HFFc6 (cell line): ENCODE measurements at places on chromosomes 3 and 15. TPM values are rescaled to one million over a fixed set of nuclear protein-coding genes. Genes with fewer than 3 reads are reported as not detected.

The RAB43 gene
- 21.3 to 25.2 TPM (median 24.9 TPM) in 3 replicates for total RNA-seq

The A4GNT gene
- total RNA-seq: not detected in 2 replicates

The COL8A1 gene
- 27.9 to 80.9 TPM (median 42.8 TPM) in 3 replicates for total RNA-seq

The PLCH1 gene
- not detected in 3 replicates for total RNA-seq

The EPB42 gene
- total RNA-seq: not detected in 3 replicates

The C3orf70 gene
- total RNA-seq: 0.07 to 0.11 TPM (median 0.08 TPM) in 3 replicates

The TGM4 gene
- total RNA-seq: not detected in 3 replicates

The CAPN3 gene
- total RNA-seq: 1.4 and 1.7 TPM in 2 replicates

The SENP8 gene
- 3.5 to 4.1 TPM (median 4.0 TPM) in 3 replicates for total RNA-seq

The SCG5 gene
- 2.6 and 4.2 TPM in 2 replicates for total RNA-seq

The HDC gene
- total RNA-seq: not detected in 3 replicates

The ZNF80 gene
- not detected in 3 replicates for total RNA-seq

The SIDT1 gene
- not detected in 2 replicates for total RNA-seq

GRCh38 chr3:179076243-179077027 is 4.8 kb upstream of the ZMAT3 start:
- no peaks in the 10 kb centered on the region for H3K36me3 ChIP-seq
- peaks cover 5% of the 10 kb centered on the region; the same call in 1 of the 2 replicates for H3K4me1 ChIP-seq
- no peak overlapping the region for H3K27ac ChIP-seq
- no peak overlapping the region for H3K4me3 ChIP-seq

- no peaks in the 10 kb centered on the region for H3K4me1 ChIP-seq
- no peak overlapping the region for H3K27ac ChIP-seq
- no peak overlapping the region for H3K4me3 ChIP-seq
- H3K27me3 ChIP-seq: peaks cover 30% of the 10 kb centered on the region
These were observed 123.1 kb downstream of the TPRA1 start for GRCh38 chr3:127467391-127467790.

GRCh38 chr3:146078031-146078430 is 83.0 kb downstream of the PLOD2 start:
- no peak overlapping the region for H3K4me3 ChIP-seq
- H3K27me3 ChIP-seq: peaks cover 3% of the 10 kb centered on the region
- H3K36me3 ChIP-seq: peaks cover 25% of the 10 kb centered on the region
- no peak for DNase-seq

- no peaks in the 10 kb centered on the region for H3K36me3 ChIP-seq
- no peak overlapping the region for H3K27ac ChIP-seq
- DNase-seq: no peak
- peaks cover 15% of the 10 kb centered on the region for H3K27me3 ChIP-seq
These were observed 21.5 kb upstream of the C2CD4B start for GRCh38 chr15:62186578-62186977.

DNA sequence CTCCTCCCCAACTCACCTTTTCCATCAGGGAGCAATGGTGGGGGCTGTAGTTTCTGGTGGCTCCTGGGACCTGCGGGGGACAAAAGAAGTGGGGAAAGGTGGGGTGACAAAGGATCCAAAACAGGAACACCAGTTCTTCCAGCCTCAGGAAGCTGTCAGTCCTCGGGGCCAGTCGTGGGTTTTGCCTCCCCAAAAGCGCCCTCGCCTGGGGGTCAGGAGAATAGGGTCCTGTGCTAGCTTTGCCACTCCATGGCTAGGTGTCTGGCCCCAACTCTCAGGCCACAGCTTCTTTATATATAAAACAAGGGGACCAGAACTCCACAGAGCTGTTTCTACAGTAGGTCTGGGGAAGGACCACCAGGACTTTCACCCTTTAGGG is 4.0 kb downstream of the CCDC9B start:
- peaks cover 71% of the 10 kb centered on the region for H3K4me1 ChIP-seq
- H3K27me3 ChIP-seq: peaks cover 3% of the 10 kb centered on the region
- no peak overlapping the region; the same call in 1 of the 2 replicates for H3K4me3 ChIP-seq
- H3K27ac ChIP-seq: peak overlapping the region; percentile 64; the same call in 1 of the 2 replicates
- H3K36me3 ChIP-seq: peaks cover 26% of the 10 kb centered on the region; the same call in 1 of the 2 replicates
- no peak for DNase-seq

DNA sequence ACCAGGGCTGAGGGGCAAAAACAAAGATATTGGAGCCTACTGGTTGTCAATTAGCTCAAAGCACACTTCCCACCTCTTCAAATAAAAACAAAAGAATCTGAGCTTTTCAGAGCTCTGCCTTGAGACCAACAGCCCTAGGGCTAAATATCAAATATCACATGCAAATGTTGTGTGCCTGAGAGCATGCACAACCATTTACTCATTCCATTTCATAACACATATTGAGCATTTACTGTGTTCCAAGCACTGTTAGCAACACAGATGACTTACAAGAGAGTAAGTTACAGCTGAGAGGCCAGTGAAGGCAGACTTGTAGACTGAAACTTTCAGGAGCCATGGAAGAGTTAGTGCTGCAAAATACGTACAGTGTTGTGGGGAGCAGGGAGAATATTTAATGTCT is 222.4 kb downstream of the CPNE4 start:
- no peak overlapping the region for H3K4me3 ChIP-seq
- H3K27ac ChIP-seq: no peak overlapping the region
- H3K4me1 ChIP-seq: peaks cover 5% of the 10 kb centered on the region; the same call in 1 of the 2 replicates
- no peaks in the 10 kb centered on the region; the same call in 1 of the 2 replicates for H3K27me3 ChIP-seq
- DNase-seq: peak; percentile 46

DNA sequence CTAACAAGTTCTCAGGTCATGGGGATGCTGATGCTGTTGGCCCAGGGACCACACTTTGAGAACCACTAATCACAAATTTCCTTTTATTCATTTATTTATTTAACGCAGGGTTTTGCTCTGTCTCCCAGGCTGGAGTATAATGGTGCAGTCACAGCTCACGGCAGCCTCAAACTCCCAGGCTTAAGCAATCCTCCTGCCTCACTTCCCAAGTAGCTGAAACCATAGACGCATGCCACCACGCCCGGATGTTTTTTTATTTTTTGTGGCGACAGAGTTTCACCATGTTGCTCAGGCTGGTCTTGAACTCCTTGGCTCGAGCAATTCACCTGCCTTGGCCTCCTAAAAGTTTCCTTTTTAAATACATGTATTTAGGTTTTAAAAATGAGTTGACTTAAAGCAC is 20.7 kb upstream of the ISLR2 start:
- H3K4me1 ChIP-seq: no peaks in the 10 kb centered on the region
- peaks cover 24% of the 10 kb centered on the region for H3K27me3 ChIP-seq
- H3K36me3 ChIP-seq: no peaks in the 10 kb centered on the region
- no peak for DNase-seq

- peak overlapping the region; percentile 6; the same call in 1 of the 2 replicates for H3K4me3 ChIP-seq
- no peak for DNase-seq
- H3K36me3 ChIP-seq: peaks cover 9% of the 10 kb centered on the region; the same call in 1 of the 2 replicates
- peak overlapping the region; percentile 85 for H3K27ac ChIP-seq
These were observed 440.1 kb downstream of the ZNF385D start for GRCh38 chr3:21310891-21311290.

DNA sequence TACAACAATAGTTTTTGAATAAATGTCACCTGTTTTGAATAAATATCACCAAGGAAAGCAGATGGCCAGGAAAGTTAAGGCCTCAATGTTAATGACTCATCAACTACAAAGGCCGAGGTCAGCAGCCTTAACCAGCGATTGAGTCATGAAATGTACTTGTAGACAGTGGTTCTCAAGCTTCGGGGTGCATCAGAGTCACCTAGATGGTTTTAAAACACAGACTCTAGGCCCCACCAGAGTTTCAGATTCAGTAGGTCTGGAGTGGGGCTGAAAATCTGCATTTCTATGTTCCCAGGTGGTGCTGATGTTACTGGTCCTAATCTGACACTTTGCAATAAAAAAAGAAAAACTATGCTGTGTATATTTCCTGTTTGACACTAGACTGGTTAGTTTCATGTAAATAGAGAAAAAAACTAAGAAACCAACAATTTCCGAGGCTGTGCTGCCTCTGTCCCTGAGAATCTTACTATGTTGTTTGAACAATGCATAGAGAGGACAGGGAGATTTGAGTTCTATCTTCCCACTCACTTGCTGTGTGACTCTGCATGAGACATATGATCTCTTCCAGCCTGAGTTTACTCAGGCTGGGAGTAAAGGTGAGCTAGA is 9.8 kb downstream of the RAB27A start:
- H3K27me3 ChIP-seq: peaks cover 5% of the 10 kb centered on the region; the same call in 1 of the 2 replicates
- no peaks in the 10 kb centered on the region for H3K36me3 ChIP-seq
- peak overlapping the region; percentile 86 for H3K27ac ChIP-seq
- peaks cover 51% of the 10 kb centered on the region for H3K4me1 ChIP-seq
- peak; percentile 85 for DNase-seq
- peak overlapping the region; percentile 30; the same call in 1 of the 2 replicates for H3K4me3 ChIP-seq

DNA sequence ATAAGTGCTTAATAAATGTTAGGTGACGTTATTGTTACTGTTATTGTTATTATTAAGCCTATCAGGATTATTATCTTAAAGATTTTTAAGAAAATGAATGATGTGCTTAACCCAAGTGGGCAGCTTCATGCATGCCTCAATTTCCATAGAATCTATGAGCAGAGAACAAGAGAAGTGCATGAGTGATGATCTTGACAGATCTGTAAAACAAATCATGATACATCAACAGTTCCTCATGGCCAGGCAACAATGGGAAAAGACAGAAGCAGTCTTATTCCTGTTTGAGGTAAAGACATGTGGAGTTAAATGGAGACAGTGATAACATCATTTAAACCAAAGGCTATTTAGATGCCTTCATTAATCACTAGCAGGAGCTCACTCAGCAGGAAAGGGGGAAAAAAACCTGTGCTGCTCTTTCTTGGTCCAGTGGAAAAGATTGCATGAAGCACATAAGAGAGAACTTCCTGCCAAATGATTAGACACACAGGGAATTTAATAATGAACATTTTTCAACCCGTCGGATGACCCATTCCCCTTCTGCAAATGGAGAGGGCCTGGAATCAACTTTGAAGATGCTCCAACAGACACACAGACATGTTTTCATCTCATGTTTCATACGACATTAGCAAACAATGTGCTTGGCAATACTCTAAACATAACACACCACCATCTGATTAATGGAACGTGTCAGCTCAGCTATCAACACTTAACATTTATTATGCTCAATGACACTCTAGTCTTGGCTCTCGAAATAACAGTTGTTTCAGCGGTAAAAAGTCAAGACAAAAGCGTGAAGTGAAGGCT is 212.2 kb upstream of the LRRN1 start:
- H3K27me3 ChIP-seq: no peaks in the 10 kb centered on the region
- no peak for DNase-seq
- H3K4me1 ChIP-seq: no peaks in the 10 kb centered on the region
- no peak overlapping the region for H3K4me3 ChIP-seq

GRCh38 chr15:99454941-99455788 is 110.6 kb upstream of the MEF2A start:
- peak; percentile 90 for DNase-seq
- peaks cover 43% of the 10 kb centered on the region for H3K4me1 ChIP-seq
- peak overlapping the region; percentile 64 for H3K4me3 ChIP-seq
- H3K27ac ChIP-seq: peak overlapping the region; percentile 91

- H3K4me3 ChIP-seq: no peak overlapping the region
- no peak overlapping the region for H3K27ac ChIP-seq
These were observed 55.8 kb downstream of the COL6A6 start for GRCh38 chr3:130572769-130573168.

DNA sequence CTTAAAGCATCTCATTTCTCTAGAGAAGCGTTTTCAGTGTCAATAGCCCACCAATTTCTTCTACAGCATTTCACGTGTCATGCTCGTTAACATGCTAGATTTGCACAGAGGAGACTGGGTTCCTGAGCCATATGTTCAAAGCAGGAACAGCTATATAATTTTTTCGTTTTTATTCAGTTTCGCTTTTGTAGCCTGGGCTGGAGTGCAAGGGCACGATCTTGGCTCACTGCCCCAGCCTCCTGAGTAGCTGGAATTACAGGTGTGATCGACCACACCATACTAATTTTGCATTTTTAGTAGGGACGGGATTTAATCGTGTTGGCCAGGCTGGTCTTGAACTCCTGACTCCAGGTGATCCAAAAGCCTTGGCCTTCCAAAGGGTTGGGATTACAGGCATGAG is 6.6 kb upstream of the SLMAP start:
- H3K4me3 ChIP-seq: no peak overlapping the region
- H3K27me3 ChIP-seq: no peaks in the 10 kb centered on the region
- peaks cover 20% of the 10 kb centered on the region for H3K4me1 ChIP-seq
- no peak for DNase-seq
- no peaks in the 10 kb centered on the region for H3K36me3 ChIP-seq

DNA sequence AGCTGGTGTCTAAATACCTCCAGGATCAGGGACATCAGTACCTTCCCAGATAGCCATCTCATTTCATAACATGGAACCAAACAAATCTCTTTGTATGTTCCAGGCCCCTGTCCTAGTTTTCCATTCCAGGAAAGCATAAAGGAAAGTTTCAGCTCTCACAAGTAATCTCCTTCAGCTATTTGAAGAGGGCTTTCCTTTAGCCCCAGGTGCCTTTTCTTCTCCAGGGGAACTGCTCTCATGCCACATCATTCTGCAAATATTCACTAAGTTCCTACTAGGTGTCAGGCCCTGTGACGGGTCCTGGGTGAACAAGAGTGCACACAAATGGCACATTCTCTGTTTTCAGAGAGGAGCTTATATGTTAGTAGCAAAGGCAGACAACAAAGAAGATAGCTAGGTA is 136.1 kb downstream of the ADAMTS9 start:
- DNase-seq: no peak
- no peak overlapping the region for H3K27ac ChIP-seq
- peaks cover 29% of the 10 kb centered on the region for H3K27me3 ChIP-seq

GRCh38 chr3:163877805-163878204 is 1200.5 kb downstream of the SI start:
- peaks cover 19% of the 10 kb centered on the region; the same call in 1 of the 2 replicates for H3K36me3 ChIP-seq
- H3K4me3 ChIP-seq: no peak overlapping the region
- H3K27me3 ChIP-seq: no peaks in the 10 kb centered on the region
- H3K27ac ChIP-seq: no peak overlapping the region

DNA sequence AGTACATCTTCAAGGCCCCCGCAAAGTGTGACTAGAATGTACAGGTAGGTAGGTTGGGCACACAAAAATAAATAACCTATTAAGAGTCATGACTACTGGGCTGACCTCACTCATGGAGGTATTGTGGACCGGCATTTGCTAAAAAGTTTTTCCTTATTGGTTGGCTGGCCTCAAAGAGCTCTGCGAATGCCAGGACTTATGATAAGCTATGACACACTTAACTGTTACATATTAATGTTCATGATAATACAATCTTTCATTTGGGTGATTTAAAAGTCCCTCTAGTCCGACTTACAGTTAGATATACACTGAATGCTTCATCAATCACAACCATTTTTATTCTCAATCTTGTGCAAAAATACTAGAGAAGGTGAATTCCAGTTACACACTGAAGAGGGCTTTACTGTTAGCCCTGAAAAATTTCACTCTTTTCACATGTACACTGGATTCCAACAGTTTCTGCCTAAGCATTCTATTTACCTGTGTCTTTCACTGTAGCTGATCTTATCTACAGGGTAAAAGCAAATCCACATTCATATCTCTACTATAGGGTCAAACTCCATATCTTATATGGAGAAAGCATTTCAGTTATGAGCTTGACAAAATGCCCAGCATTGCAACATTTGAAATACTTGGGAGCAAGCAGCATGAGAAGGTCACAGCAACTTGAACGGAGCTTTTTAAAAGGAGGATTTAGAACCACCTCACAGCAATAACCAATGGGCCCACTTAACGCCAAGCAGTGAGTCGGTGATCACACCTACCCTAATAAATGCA is 329.1 kb downstream of the FOXP1 start:
- no peak overlapping the region for H3K27ac ChIP-seq
- H3K27me3 ChIP-seq: no peaks in the 10 kb centered on the region
- H3K4me3 ChIP-seq: no peak overlapping the region
- peaks cover 59% of the 10 kb centered on the region for H3K4me1 ChIP-seq
- 0 out of 2 replicates have a peak, but pooled peaks cover 5% of the 10 kb centered on the region for H3K36me3 ChIP-seq
- DNase-seq: peak; percentile 10
